ENCODE measurements at places on chromosomes 6 and 20.

GRCh38 chr6:2891768-2892170 lies 11.3 kb downstream of the SERPINB9 start:
- no peak for DNase-seq

GRCh38 chr6:100509101-100509500 lies 44.4 kb upstream of the SIM1 start:
- no peak for DNase-seq
- peaks cover 41% of the 10 kb centered on the region for H3K36me3 ChIP-seq
- peaks cover 9% of the 10 kb centered on the region for H3K4me1 ChIP-seq
- H3K27me3 ChIP-seq: no peaks in the 10 kb centered on the region

DNA sequence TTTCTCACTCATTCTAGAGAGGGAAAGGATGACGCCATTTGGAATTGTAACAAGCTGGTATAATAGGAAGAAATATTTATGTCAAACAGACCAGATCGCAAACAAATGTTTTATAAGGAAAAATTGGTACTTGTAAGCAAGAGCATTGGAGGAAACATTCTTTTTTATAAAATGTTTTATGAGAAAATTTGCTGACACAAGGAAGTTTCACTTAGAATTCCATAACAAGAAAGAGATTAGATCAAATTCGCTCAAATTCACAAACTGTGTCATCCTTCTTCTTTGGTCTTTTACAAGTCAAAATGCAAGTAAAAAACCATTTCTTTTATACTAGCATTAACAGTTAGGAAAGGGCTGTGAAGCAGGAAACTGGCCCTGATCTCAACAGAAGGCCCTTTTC lies 179.9 kb downstream of the TRDN start:
- no peak overlapping the region for H3K27ac ChIP-seq
- no peaks in the 10 kb centered on the region for H3K36me3 ChIP-seq
- no peak overlapping the region for H3K4me3 ChIP-seq
- H3K4me1 ChIP-seq: no peaks in the 10 kb centered on the region

DNA sequence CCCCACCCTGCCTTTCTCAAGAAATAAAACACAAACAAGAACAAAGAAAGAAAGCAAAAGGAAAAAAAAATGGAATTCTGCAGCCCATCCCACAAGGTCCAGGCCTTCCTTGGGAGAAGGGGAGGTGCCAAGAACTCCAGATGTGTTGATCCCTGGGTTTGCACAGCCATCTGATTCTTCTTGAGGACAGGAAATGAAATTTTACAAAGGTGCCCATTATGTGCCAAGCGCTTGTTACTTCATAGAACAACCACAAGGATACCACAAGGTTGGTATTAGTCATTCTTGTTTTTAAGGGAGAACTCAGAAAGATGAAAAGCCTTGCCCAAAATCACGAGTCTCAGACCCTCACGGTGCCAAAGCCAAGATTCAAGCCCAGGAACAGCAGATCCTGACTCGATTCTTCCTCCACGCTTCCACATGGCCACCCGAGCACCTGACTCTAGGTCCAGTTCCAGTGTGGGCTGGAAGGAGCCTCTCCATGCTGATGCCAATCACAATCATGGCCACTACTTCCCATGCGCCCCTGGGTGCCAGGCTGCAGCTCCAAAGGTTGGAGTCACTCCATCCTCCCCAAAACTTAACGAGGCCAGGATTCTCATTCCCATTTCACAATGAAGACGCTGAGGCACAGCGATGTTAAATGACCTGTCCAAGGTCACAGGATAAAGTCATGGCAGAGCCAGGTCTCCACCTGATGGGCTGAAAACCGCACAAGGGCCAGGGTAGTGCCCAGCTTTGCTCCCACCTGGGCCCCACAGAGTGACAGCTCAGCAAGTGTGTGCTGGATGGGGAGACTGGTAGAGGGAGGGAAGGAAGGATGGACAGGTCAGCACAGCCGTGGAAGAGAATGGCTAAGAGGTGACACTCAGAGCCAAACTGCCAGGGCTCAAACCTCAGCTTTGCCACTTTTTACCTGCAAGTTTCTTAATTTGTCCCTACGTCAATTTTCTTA lies 66.7 kb upstream of the TOP1 start:
- no peak overlapping the region for H3K4me3 ChIP-seq
- H3K36me3 ChIP-seq: no peaks in the 10 kb centered on the region
- H3K27me3 ChIP-seq: no peaks in the 10 kb centered on the region
- H3K4me1 ChIP-seq: peaks cover 8% of the 10 kb centered on the region

DNA sequence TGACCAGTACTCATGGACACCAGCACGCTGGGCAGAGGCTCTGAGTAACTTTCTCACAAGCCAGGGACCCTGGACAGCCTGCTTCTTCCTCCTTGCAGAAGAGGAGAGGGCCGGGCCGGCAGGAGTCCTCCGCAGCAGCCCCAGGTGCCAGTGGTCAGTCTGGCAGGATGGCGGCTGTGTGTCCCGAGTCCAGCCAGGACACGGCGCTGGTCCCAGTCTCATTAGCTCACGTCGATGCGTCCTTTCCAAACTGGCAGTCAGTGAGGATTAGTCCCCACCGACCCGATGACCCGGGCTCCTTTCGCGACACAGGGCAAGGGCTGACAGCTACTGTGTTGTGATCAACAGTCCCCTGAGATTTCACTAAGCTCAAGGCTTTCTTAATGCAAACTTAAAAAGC lies 267.0 kb downstream of the TAF4 start:
- H3K27me3 ChIP-seq: no peaks in the 10 kb centered on the region
- H3K4me3 ChIP-seq: no peak overlapping the region
- H3K36me3 ChIP-seq: no peaks in the 10 kb centered on the region

GRCh38 chr6:41408576-41408975 lies 73.2 kb downstream of the NCR2 start:
- H3K4me1 ChIP-seq: no peaks in the 10 kb centered on the region
- H3K36me3 ChIP-seq: no peaks in the 10 kb centered on the region
- no peak for DNase-seq
- no peak overlapping the region for H3K27ac ChIP-seq
- no peak overlapping the region for H3K4me3 ChIP-seq

DNA sequence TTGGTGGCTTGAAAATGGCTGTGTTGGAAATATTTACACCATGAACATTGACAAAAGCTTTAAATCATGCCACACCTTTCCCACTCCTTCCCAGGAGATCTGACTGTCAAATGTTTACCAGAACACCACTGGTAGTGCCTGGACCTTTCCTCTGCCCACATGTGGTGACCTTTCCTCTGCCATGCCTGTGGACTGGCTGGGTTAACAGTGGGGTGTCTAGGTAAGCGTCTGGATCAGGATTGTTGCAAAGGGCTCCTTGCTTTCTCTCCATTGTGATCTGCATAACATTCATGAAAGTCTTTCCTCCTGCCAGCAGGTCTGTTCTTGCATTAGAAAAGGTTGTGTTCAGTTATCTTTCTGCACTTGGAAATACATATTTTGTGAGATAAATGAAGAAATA lies 572.7 kb downstream of the DHX35 start:
- no peak for DNase-seq
- H3K4me3 ChIP-seq: no peak overlapping the region
- H3K27ac ChIP-seq: no peak overlapping the region
- no peaks in the 10 kb centered on the region for H3K4me1 ChIP-seq
- H3K36me3 ChIP-seq: no peaks in the 10 kb centered on the region

GRCh38 chr20:15380770-15381169 lies 1043.4 kb upstream of the FLRT3 start:
- no peaks in the 10 kb centered on the region for H3K4me1 ChIP-seq
- no peaks in the 10 kb centered on the region for H3K36me3 ChIP-seq
- H3K4me3 ChIP-seq: no peak overlapping the region
- H3K27me3 ChIP-seq: no peaks in the 10 kb centered on the region
- DNase-seq: no peak
- H3K27ac ChIP-seq: no peak overlapping the region

- H3K4me1 ChIP-seq: peaks cover 31% of the 10 kb centered on the region
- H3K27me3 ChIP-seq: no peaks in the 10 kb centered on the region
- DNase-seq: no peak
Measured at GRCh38 chr6:38774929-38775707, 60.0 kb downstream of the DNAH8 start.

DNA sequence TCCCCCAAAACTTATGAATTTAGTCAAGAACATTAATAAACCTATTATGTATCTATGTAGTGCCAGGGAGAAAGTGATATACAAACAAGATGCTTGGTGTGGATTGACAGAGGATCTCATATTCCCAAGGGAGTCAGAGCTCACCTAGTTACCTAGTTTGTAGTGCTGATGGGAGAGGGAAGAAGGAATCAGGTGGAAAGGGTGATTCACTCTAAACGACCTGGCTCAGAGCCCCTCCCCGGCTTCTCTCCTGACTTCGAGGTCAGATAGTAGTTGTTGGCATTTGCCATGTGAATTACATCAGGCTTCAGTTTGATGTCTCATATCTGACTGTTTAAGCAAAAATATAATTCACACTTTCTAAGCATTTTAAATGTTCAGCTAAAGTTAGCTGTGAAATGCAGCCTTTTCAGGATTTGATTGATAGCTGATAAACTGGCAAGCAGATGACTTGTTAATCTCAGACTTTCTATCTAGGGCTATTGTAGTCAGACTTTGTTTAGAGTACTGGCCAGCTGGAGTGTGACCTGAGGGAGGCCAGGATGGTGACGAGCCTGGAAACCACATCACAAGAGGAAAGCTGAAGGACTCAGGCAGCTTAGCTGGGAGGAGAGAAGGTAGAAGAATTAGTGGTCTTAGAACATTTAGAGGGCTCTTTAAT lies 123.7 kb downstream of the AKAP7 start:
- no peaks in the 10 kb centered on the region for H3K27me3 ChIP-seq
- no peak for DNase-seq
- H3K4me3 ChIP-seq: no peak overlapping the region
- H3K27ac ChIP-seq: no peak overlapping the region
- H3K4me1 ChIP-seq: no peaks in the 10 kb centered on the region

DNA sequence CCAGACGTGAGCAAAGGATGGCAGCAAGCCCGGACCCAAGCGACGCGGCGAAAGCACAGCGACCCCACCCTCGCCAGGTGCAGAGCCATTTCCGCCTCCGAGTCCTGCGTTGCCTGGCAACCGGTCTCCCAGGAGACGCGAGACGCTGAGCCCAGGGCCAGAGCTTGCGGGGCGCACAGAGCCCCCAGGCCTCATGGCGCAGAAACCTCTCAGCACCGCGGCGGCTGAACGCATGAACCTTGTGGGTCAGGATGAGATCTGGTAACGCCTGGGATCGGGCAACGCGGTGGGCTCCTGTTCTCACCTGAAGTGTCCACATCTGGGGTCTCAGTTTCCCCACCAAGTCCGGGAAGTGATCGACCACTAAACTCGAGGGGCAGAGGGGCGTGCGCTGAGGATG lies 77.7 kb downstream of the ANKRD60 start:
- H3K4me3 ChIP-seq: no peak overlapping the region
- no peak overlapping the region for H3K27ac ChIP-seq
- H3K36me3 ChIP-seq: no peaks in the 10 kb centered on the region
- peaks cover 10% of the 10 kb centered on the region for H3K27me3 ChIP-seq
- H3K4me1 ChIP-seq: no peaks in the 10 kb centered on the region

DNA sequence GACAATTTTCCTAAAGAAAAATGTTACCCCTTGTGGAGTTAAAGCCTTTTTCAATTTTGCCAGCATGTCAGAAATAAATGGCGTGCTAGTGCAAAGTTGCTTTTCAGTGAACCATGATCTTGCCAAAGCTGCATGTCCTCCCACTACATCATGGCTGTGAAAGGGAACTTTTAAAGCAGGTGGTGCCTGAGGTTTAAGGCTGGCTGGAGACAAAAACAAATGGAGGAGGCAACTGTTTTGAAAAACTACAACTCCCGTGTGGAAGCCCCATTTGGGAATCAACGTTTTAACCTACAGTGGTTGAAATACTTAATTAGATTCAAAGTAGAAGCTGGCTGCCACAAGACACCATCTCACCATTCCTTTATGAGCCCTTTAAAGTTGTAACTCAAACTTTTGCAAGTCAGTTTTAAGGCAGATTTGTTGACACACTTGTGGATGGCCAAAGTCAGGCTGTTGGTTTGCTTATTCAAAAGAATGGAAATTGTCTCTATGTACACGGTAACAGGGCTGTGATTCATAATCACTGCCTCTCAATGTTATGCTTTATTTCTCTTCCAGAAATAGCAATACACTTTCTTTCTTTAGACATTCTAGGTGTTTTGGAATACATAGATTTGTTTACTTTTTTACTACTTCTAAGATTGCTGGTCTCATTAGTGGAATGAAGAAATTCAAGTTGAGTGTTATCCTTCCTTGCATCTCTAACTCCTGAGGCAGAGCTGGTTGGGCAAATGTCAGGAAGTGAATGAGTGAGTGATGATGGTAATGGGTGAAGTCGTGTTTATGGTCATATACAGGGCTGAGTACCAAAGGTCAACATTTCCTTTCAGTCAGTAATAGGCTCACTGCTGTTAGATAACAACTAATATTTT lies 196.4 kb upstream of the GMDS start:
- DNase-seq: no peak
- no peaks in the 10 kb centered on the region for H3K36me3 ChIP-seq
- no peaks in the 10 kb centered on the region for H3K4me1 ChIP-seq

DNA sequence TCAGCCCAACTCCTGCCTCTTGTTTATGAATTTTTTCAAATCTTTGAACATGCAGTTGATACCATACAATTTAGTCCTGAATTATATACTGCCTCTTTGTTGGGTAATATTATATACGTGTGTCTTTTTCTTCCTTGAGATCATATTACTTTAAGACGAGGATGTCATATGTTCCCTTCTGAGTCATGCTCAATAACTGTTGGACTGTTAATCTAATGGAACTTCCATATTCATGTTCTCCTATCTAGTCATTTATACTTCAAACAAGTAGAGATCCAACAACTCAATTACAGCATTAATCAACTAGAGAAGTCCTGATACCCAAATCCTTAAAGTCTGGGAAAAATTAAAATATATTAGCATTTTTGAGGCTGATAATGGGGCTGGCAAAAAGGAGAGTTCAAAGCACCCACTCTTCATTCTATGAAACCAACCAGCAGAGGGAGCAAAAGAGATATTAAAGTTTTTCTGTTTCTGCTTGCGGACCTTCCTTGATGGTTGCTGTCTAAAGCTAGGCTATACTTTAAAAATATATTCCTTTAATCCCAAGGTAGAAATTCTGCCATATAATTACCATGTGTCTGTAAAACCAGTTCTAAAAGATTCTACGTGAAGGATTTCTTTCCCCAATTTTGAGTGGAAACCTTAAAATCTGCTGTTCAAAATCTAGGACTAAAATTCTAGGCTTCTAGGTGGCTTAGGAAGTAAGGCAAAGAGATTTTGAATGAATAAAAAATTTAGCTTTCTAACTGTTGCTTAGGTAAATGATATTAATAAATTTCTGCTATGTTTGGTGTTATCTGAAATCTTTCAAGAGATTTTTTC lies 498.9 kb downstream of the BCKDHB start:
- DNase-seq: no peak
- H3K27me3 ChIP-seq: no peaks in the 10 kb centered on the region
- H3K4me1 ChIP-seq: peaks cover 27% of the 10 kb centered on the region
